Fibroblast of the conjunctiva (primary cell): ENCODE measurements at places on chromosomes 13 and 19.
A peak's percentile ranks its signal among the peaks of the same experiment; 100 is the strongest.

DNA sequence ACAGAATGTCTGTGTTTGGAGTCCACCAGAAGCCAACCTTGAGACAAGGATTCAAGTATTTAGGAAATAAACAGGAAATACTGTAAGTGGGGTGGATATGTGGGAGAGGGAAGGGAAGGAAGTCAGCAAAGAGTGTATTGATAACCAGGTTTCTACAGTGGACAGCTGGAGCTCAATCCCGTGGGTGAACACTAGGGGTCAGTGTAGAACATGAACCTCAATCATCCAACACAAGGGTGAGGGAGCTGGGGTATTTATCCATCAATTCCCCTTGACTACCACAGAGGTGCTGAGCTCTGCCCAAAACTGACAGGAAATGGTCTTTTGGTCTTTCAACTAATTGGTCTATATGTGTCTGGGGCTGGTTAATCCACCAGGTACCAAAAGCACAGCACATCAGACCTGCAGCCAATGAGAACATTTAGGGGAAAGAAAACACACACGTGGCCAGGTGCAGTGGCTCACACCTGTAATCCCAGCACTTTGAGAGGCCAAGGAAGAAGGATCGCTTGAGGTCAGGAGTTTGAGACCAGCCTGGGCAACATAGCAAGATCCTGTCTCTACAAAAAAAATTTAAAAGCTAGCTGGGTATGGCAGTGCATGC is 5.6 kb upstream of the SYDE1 start:
- peak; percentile 20 for DNase-seq

DNA sequence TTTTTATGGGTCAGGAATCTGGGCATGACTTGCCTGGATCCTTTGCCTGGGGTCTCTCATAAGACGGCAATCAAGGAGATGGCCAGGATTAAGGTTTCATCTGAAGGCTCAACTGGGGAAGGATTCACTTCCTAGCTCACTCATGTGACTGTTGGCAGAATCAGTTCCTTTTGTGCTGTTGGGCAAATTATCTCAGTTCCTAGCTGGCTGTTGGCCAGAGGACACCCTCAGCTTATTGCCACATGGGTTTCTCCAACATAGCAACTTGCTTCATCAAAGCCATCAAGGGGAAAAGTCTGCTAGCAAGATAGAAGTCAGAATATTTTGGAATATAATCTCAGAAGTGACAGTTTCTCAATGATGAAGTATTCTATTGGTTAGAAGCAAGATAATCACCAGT is 12.2 kb upstream of the EVI5L start:
- no peak for DNase-seq

DNA sequence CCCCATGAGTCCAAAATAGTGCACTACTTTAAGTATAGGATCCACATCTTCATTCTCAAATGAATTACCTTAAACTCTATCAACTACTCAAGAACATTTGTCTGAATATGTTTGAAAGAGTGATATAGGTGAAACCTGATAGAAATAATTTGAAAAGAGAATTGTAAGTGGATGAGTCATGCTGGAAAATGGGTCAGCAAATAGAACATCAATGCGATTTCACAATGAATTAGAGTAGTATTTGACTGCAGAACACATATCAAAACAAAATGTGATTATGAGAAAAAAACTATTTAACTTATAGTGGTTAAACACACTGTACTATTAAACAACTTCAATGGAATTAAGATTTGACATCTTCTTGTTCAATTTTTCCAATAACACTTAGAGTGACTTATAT is 300.6 kb upstream of the KLHL1 start:
- DNase-seq: no peak

GRCh38 chr13:51311957-51312520 is 27.5 kb upstream of the SERPINE3 start:
- no peak for DNase-seq

GRCh38 chr19:27775395-27775794 is 1437.6 kb downstream of the UQCRFS1 start:
- no peak for DNase-seq

DNA sequence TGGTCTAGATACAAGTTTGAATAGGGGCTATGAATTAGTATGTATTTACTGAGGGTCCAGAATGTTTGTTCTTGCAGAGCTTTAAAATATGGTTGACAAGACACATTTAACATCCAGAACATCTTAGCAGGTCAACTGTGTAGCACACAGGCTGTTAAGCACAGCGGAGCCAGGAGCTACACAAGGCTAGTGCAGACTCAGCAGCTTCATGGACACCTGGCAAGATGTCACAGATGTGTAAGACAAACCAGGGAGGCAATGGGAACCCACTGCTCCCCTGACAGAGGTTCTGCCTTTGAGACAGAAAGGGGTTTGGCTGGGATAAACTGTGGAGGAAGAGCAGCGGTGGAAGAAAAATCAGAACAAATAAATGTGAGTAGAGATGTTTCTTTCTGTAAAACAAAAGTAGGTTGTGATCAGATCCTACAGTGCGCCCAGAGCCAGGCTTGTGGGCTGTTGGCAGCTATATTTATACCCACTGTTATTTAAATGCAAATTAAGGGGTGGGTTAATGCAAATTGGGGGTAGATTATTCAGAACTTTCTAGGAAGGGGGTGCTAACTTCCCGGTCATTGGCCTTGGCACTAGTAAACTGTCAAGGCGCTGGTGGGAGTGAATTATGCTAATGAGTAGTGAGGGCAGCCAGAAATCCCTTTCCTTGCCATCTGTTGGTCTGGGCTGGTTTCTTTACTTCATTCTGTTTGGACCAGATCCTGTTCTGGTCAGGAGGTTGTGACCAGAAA is 33.0 kb downstream of the MIPEP start:
- DNase-seq: no peak

DNA sequence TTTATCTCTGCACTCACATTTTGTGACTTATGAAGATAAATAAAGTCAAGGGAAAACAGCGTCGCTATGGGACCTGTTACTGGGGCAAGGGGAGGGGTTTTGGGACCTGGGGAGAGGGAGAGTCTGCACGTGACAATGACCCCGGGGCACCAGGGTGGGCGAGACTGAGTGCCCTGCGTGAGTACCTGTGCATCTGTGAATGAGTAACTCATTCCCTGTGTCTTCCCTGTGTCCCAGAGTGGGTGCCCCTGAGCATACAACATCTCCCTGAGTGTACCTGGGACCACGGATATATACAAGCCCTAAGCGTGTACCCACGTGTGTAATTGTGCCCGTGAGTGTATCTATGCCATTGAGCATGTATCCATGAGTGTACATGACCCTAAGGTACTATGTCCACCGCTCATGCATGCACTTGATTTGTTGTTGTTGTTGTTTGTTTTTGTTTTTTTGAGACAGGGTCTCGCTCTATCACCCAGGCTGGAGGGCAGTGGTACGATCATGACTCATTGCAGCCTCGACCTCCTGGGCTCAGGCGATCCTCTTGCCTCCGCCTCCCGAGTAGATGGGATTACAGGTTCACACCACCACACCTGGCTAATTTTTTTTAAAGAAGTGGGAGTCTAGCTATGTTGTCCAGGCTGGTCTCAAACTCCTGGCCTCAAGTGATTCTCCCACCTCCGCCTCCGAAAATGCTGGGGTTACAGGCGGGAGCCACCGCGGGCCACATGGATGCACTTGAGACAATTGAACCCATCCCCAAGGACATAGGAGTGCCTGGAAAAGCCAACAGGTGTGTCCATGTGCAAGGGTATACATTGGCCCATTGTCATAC is 645 bp upstream of the TRAPPC5 start:
- no peak for DNase-seq

GRCh38 chr13:27131906-27132305 is 39.7 kb downstream of the USP12 start:
- DNase-seq: no peak

DNA sequence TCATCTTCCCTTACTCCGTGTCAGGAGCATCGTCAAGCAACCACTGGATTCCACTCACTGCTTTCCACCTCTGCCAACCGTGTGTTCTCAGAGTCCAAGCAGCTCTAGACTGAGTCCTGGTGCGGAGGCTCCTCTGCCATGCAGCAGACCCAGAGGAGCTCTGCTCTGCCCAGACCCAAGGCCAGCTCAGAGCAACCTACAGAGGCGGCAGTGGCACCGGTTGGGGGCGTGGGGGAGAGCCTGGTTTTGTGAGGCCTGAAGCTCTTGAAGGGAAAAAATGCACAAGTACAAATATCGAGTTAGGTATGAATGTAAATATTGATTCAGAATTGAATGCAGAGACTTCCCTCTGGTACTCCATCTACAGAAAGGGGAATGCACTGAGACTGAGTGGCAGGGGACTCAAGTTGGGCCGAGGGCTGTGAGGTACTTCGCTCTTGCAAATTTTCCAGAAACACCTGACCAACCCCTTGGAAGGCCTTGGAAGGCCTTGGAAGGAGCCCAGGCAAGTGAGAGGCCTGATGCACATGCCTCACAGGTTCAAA is 46.7 kb downstream of the GJA3 start:
- DNase-seq: no peak
